NCI-H774 (cell line): ENCODE measurements at places on chromosomes 6 and 20.
A peak's percentile ranks its signal among the peaks of the same experiment; 100 is the strongest.

DNA sequence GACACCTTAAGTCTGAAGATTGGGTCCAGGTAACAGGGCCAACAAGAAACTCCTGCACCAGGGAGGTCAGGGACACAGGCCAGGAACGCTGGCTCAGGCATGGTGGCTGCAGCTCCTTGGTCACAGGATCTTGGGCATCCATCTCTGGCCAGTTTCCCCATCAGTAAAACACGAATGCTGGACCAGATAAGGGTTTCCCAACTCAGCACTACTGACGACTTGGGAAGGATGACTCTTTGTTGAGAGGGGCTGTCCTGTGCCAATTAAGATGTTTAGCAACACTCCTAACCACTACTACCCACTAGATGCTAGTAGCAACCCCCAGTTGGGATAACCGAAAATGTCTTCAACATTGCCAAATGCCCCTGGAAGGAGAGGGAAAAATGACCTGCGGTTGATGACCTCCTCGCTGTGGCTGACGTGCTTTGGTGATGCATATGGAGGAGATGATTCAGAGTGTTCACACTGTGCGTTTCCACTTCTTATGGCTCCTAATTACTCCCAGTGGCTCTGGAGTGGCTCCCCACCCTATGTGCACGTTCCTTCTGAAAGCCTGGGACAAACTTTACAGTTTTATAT is 261.9 kb downstream of the CDH26 start:
- DNase-seq = no peak

DNA sequence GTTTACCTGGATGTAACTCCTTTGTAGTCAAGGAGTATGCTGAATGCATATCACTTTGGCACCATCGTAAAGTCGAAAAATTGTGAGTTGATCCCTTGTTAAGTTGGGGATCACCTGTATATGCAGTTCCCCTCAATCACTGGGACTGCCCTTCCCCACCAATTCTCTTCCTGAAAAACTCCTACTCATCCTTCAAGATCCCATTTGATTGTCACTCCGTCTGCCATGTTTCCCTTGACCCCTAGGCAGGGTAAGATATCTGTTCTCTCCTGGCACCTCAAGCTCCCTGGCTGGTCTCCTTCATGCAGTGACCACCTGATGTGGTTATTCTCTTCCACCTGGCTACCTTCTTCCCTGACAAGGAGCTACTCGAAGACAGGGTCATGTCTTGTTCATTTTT is 10.0 kb upstream of the NOL4L start:
- no peak for DNase-seq

- no peak for DNase-seq
These were observed 170.1 kb upstream of the AKAP12 start for GRCh38 chr6:151069641-151070040.

DNA sequence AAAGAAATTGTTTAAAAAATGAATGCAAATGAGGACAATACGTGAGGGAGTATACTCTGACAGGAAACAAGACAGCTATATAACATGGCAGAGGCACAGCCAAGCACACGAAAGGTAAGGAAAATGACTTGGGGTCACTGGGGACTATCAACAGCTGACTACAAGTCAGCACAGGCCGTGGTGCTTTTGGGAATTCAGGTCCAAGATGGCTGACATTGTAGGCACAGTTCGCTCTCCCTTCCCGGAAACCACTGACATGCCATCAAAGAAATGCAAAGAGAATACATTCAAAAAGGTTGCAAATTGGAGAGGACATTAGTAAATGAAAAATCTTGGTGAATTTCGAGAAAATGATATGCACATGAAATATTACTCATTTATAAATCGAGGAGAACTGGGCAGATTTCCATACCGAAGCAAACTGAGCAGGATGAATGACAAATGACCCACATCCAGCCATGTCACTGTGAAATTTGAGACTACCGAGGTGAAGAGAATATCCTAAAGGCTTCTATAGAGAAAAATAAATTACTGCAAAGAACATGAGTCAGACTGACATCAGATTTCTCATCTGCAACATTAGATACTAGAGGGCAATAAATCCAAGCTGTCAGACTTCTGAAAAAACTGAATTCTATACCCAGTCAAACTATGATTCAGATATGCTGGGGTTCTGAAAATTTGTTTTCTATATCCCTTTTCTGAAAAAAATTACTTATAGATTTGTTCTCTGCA is 391.1 kb downstream of the BTBD9 start:
- no peak for DNase-seq

DNA sequence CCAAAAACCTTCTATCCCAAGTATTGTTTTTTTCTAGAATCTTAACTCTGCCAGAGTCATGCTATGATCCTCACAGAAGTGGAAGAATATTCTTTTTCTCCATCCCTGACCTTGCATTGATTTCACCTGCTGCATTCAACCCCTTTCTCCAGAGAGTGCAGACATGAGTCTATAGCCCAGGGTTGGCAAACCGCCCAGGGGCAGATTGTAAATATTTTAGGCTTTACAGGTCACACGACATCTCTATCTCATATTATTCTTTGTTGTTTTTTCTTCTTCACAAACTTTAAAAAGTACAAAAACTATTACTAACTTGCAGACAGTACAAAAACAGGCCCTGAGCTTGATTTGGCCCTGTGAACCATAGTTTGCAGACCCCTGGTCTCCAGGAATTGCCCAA is 112.1 kb upstream of the ASF1A start:
- DNase-seq = no peak

- no peak for DNase-seq
These were observed 18.6 kb downstream of the RRBP1 start for GRCh38 chr20:17663486-17663885.

GRCh38 chr6:8123236-8123635 is 20.9 kb upstream of the EEF1E1 start:
- no peak for DNase-seq

GRCh38 chr6:118683881-118684872 is 32.8 kb upstream of the CEP85L start:
- no peak for DNase-seq

DNA sequence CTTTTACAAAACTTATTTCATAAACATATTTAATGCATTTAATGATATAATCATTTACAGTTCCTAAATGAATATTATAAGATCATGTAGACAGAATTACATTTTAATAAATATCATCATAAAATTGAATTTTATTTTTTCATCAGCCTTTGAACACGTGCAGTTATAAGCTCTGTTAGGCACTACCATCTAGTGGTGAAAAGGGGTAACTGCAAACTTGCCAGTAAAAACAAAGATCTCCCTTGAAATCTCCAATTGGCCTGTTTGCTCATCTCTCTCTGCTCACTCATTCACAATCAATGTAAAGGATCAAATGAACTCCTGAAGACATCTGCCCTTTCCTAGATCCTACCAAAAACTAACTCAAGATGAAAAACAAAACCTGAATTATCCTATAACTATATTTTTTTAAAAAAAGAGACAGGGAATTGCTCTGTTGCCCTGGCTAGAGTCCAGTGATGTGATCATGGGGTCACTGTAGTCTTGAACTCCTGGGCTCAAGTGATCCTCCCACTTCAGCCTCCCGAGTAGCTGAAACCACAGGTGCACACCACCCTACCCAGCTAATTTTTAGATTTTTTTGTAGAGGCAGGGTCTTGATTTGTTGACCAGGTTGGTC is 31.7 kb downstream of the SAMHD1 start:
- peak; percentile 2 for DNase-seq

- DNase-seq = no peak
These were observed 507.8 kb downstream of the CD83 start for GRCh38 chr6:14625173-14625895.

- no peak for DNase-seq
These were observed 85.1 kb upstream of the ESR1 start for GRCh38 chr6:151722342-151722741.

DNA sequence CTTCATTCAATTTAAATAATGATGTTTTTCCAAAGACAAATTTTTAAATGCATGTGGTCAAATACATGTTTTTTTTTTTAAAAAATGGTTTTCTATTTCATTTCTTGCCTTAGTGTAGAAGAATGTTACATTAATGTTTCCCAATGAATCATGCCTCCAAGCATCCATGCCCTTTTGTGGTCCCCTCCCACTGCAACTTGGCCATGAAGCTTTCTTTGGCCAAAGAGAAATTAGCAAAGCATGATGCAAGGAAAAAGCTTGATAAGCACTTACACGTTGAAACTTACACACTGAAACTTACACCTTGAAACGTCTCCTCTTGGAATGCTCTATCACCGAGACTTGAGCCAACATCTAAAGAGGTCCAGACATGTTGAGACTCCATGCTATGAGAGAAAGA is 93.0 kb upstream of the ELOVL5 start:
- no peak for DNase-seq

DNA sequence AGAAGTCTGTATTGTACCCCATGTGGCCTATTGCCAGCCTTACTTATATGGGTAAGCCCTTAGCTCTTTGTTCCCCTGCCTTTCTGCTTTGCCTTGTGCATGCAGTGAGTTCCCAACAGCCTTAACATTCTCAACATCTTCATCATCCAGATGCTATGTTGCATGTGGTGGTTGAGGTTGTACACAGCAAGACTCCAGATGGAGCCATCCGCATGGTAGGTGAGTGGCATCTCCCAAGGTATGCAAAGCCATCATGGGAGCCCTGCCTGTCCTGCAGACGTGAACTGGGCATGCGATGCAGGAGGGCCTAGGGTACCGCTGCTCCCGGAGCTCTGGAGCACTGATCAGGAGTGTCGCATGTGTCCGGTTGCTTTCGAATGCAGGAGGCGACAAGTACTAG is 16.1 kb downstream of the CEP43 start:
- no peak for DNase-seq

- no peak for DNase-seq
These were observed 169.6 kb downstream of the COL9A1 start for GRCh38 chr6:70133246-70133645.

DNA sequence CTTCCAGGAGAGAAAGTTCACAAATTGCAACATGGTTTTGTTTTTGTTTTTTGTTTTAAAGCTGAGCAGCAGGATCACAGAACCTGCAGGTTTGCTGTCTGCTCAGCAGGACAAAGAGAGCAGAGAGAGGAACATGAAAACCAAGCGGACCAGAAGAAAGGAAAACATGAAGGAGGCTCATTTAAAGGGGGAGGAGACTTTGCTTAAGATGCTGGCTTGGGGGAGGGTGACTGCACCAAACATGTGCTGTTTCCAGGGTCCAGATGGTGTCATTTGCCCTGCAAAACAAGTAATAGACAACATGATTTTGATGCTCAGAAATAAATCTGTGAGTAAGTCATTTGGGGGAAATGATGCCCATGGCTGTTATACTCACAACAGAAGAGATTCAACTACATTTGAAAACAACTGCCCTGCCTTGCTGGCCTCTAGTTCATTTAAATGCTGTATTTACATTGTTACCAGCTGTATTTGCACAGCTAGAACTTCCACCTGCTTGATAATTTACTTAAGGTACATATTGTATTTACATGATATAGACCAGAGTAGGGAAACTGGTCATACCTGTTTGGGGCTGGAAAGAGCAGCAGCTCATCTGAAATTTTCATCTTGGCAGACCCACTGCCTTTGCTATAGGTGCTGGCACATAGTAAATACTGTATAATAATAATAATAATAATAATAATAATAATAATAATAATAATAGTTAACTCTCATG is 32.2 kb upstream of the CHD6 start:
- DNase-seq = peak; percentile 94

DNA sequence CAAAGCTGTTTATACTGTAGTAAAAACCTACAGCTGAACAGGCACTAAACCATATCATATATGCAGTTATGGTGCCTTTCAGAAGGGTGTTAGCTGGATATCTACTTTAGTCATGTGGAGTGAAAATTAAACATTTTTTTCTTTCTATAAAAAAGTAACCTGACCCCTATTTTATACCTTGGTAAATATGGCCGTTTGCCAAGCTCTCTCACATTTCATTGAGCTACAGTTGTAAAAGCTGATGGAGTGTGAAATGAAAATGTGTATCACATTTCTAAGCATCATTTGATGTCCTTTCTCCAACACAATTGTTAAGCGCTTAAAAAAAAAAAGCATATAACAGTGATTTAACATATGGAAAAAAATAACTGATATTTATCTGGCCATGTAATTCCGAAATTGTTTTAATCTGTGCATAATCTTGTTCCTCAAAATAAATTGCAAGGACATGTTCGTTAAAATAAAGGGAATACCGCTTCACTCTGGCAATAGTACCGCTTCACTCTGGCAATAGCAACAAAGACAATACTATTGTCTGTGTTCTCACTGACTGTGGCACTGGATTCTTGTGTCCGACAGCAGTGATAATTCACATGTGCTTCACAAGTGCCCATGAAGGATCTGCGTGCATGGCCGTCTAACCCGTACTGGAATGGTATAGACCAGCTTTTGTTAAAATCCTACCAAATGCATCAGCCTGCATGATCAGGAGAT is 391.8 kb upstream of the SOX4 start:
- DNase-seq = peak; percentile 64

DNA sequence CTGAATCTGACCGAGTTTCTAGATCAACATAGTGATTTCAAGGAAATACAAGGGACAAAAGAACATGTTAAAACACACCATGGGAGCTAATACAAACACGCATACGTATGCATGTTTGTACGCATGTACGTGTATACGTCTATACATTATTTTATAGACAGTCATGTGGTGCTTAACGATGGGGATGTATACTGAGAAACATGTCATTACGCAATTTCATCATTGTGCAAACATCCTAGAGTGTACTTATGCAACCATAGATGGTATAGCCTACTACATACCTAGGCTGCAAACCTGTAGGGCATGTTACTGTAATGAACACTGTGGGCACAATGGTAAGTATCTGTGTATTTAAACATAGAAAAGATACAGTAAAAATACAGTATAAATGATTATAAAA is 25.0 kb upstream of the NELFCD start:
- no peak for DNase-seq

DNA sequence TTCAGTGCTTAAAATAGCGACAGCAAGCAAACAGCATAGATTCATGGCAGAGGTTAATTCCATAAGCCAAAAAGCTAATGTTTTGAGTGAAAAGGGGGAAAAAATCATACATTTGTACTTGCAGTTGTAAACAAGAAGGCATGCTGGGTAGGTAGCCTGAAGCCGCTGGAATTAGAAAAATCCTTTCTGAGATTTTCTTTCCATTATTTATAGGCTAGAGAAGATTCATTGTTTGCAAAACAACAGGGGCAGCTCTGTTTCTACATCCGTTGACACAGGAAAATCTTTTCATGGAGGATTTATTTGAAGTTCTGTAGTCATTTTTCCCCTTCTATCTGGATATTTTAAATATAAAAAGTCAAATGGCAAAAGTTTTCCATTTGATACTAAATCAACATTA is 843.9 kb downstream of the QKI start:
- DNase-seq = no peak
